Activated CD4-positive, alpha-beta T cell treated with anti-CD3 and anti-CD28 coated beads for 1 hour (primary cell): ENCODE measurements at places on chromosomes 1 and 21.
A peak's percentile ranks its signal among the peaks of the same experiment; 100 is the strongest.

DNA sequence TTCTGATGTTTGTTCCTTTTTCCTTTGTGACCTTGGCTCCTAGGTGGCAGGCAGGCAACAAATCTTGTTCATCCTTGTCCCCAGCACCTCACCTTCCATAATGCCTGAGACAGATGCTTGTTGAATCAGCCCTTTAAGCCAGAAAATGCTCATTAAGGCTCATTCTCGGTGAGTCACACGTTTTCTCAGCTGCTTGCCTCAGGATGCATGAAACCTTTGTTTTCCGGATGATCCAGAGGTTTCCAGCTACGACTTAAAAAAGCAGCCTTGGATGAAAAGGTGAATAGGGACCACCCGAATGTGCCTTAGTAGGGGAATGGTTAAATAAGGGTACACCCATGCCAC lies 4.6 kb upstream of the ATP13A2 start:
- no peak for DNase-seq

GRCh38 chr1:186155594-186155993 lies 219.5 kb downstream of the TPR start:
- no peak for DNase-seq

GRCh38 chr1:151968791-151969399 lies 24.8 kb downstream of the S100A10 start:
- no peak for DNase-seq

- no peak for DNase-seq
Measured at GRCh38 chr1:147919896-147920295, 8.3 kb upstream of the GPR89B start.

GRCh38 chr1:44617703-44618029 lies 56.6 kb downstream of the TMEM53 start:
- DNase-seq = no peak

GRCh38 chr1:58781541-58782177 lies 2.2 kb downstream of the JUN start:
- peak; percentile 24 for DNase-seq

GRCh38 chr1:109793486-109794318 lies 30.0 kb upstream of the EPS8L3 start:
- no peak for DNase-seq

- DNase-seq = no peak
Measured at GRCh38 chr1:55860798-55861519, 645.8 kb upstream of the USP24 start.

- DNase-seq = no peak
Measured at GRCh38 chr1:157288492-157288891, 150.3 kb upstream of the ETV3 start.
